ENCODE measurements at places on chromosomes 12 and 14. TPM values are rescaled to one million over a fixed set of nuclear protein-coding genes. Genes with fewer than 3 reads are reported as not detected.

DNA sequence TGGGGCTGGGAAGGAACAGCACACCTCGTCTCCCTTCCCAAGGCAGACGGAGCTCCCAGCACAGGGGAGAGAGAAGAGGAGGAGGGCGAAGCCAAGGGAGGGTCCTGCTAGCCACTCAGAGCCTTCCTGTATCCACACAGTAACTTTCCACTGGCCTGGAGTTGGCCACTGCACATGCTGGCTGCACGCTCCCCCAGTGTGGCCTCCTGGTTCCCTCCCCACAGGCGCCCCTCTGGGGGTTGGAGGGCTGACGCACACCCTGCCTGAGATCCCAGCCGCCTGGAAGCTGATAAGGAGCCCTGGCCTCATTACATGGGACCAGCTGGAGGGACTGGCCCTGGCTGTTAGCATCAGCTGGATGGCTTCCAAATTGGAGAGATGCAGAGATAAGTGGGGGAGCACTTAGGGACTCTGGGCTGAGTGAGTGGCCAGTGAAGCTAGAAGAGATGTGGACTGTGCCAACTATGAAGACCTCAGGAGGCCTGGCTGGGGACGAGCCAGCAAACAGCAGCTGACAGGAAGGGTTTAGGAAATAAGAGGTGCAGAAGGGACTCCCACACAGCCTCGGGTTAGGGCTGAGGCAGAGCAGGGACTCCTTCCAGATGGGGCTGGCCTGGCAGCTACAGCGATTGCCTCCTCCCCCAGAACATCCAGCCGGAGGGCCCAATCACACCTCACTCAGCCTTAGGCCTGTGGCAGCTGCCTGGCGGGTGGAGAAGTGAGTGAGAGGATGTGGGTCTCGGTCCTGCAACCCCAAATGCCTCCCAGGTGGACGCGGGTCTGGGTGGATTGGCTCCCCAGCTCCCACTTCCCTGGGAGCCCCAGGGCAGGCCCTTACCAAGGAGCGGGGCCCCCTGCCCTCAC is 26.3 kb upstream of the BCDIN3D start:
- H3K27ac ChIP-seq = peak overlapping the region; percentile 34
- DNase-seq = peak; percentile 90
- H3K4me1 ChIP-seq = peaks cover 31% of the 10 kb centered on the region
- no peaks in the 10 kb centered on the region for H3K36me3 ChIP-seq
- no peaks in the 10 kb centered on the region for H3K27me3 ChIP-seq
- no peak overlapping the region for H3K4me3 ChIP-seq

GRCh38 chr12:75822416-75822815 is 209.2 kb downstream of the PHLDA1 start:
- H3K4me3 ChIP-seq = no peak overlapping the region
- H3K4me1 ChIP-seq = no peaks in the 10 kb centered on the region
- DNase-seq = no peak
- no peaks in the 10 kb centered on the region for H3K27me3 ChIP-seq
- H3K27ac ChIP-seq = no peak overlapping the region
- no peaks in the 10 kb centered on the region for H3K36me3 ChIP-seq

- peaks cover 16% of the 10 kb centered on the region for H3K4me1 ChIP-seq
- no peaks in the 10 kb centered on the region for H3K36me3 ChIP-seq
- H3K4me3 ChIP-seq = no peak overlapping the region
- no peaks in the 10 kb centered on the region for H3K27me3 ChIP-seq
Measured at GRCh38 chr12:14951851-14952250, 9.6 kb downstream of the ARHGDIB start.

- DNase-seq = no peak
- H3K27ac ChIP-seq = no peak overlapping the region
- no peaks in the 10 kb centered on the region for H3K4me1 ChIP-seq
Measured at GRCh38 chr12:20798554-20798953, 12.0 kb upstream of the SLCO1B3 start.

DNA sequence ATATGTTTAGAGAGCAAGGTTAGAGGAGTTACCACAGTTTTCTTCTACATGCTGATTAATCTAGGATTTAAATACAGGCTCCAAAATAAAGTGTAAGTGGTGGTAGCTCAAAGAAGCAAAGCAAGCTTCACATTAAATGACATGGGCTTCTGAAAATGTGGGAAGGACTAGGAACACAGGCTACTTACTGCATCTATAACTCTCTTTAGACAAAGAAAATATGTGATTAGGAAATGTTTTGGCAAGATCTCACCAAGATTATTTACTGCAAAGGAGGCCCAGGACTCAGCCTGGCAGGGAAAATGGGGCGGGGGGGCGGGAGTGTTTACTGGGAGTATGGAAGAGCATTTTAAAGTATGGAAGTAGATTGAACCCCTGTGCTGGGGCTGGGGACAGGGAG is 39.4 kb downstream of the ETV6 start:
- peaks cover 3% of the 10 kb centered on the region for H3K4me1 ChIP-seq
- DNase-seq = no peak
- no peak overlapping the region for H3K4me3 ChIP-seq
- H3K27me3 ChIP-seq = no peaks in the 10 kb centered on the region

DNA sequence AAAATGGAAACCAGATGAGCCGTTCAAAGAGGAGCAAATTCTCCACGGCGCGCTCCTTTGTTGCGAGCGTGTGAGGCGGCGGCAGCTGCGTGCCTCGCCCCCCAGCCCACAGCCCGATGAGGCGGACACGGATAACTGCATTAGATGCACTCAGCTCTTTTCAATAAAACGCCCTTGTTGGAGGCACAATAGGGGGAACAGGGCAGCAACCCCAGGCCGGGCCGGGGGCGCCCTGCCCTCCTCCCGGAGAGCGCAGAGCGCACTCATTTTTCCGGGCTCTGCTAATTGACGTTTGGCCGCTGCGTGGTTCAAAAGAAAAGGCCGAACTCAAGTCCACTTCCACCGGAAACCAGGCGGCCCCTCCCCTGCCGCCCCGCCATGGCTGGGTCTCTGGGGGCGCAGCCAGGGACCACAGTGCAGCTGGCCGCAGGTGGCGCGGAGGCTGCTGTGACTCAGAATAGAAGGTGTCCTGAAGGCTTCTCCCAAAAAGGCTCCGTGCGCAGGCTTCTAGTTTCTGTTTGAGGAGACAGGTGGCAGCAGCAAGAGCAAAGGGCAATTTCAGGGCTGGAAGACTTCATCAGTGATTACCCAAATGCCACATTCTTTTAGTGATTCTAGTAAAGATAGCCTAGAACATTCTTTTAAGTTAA is 29.0 kb upstream of the SMOC1 start:
- peak overlapping the region; percentile 51 for H3K27ac ChIP-seq
- H3K36me3 ChIP-seq = no peaks in the 10 kb centered on the region
- DNase-seq = no peak

DNA sequence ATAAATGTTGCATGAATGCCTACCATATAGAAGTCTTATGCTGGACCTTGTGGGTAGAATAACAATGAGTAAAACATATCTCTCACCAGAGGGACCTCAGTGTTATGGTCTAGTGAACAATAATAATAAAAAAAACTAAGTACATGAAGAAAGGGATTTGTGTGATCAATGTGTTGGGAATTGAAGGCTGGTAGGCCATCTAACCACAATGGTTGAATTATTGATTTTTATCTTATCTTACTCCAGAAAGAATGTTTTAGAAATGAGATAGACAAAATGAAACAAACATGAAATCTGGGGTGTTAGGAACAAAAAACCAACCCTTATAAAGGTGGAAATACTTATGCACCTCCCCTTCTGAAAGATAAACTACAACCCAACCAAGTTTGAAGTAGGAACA is 243.9 kb upstream of the LRIG3 start:
- no peaks in the 10 kb centered on the region for H3K4me1 ChIP-seq
- no peak overlapping the region for H3K4me3 ChIP-seq
- DNase-seq = no peak
- H3K27ac ChIP-seq = no peak overlapping the region
- H3K27me3 ChIP-seq = no peaks in the 10 kb centered on the region

GRCh38 chr14:23454445-23454856 is 15.1 kb upstream of the NGDN start:
- H3K27ac ChIP-seq = no peak overlapping the region
- H3K4me1 ChIP-seq = no peaks in the 10 kb centered on the region
- H3K36me3 ChIP-seq = no peaks in the 10 kb centered on the region
- H3K27me3 ChIP-seq = no peaks in the 10 kb centered on the region
- DNase-seq = no peak

- no peak overlapping the region for H3K4me3 ChIP-seq
- no peak for DNase-seq
- H3K27me3 ChIP-seq = no peaks in the 10 kb centered on the region
- no peaks in the 10 kb centered on the region for H3K36me3 ChIP-seq
- peaks cover 4% of the 10 kb centered on the region for H3K4me1 ChIP-seq
Measured at GRCh38 chr12:56520506-56520905, 1.1 kb upstream of the RBMS2 start.

DNA sequence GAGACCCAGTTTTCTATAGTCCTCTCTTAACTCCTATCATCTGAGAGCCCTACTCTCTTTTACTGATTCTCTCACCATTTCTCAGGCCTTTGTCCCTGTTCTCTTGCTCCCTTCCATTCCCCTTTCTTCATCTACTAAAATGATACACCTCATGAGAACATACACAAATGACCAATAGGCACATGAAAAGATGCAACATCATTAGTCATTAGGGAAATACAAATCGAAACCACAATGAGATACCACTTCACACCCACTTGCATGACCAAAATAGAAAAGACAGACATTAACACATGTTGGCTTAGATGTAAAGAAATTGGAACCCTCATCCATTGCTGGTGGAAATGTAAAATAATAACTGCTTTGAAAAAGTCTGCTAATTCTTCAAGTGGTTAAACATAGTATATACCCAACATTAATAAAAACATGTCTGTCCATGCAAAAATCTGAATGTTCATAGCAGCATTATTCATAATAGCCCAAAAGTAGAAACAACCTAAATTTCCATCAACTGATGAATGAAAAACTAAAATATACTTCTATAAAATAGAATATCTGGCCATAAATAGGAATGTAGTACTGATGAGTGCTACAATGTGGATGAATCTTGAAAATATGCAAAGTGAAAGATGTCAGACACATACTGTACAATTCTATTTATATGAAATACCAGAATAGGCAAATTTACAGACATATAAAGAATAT is 66.0 kb downstream of the DENND5B start:
- H3K27ac ChIP-seq = no peak overlapping the region
- no peak for DNase-seq
- H3K4me3 ChIP-seq = no peak overlapping the region
- no peaks in the 10 kb centered on the region for H3K27me3 ChIP-seq

- no peaks in the 10 kb centered on the region for H3K4me1 ChIP-seq
- H3K4me3 ChIP-seq = no peak overlapping the region
- H3K36me3 ChIP-seq = no peaks in the 10 kb centered on the region
- H3K27ac ChIP-seq = no peak overlapping the region
Measured at GRCh38 chr12:90621927-90622326, 333.0 kb downstream of the CCER1 start.

GRCh38 chr12:77830583-77831351 is at the start of gene NAV3:
Gene NAV3 (plus strand): TSS chr12:77830894. CDS start chr12:77831462, 568 bp downstream.
- peak within 1 kb of the TSS; percentile 44 for H3K4me3 ChIP-seq
- no peaks in the 10 kb centered on the region for H3K36me3 ChIP-seq
- no peaks in the 10 kb centered on the region for H3K27me3 ChIP-seq
- H3K4me1 ChIP-seq = no peaks in the 10 kb centered on the region
- H3K27ac ChIP-seq = no peak within 1 kb of the TSS
- DNase-seq = no peak

DNA sequence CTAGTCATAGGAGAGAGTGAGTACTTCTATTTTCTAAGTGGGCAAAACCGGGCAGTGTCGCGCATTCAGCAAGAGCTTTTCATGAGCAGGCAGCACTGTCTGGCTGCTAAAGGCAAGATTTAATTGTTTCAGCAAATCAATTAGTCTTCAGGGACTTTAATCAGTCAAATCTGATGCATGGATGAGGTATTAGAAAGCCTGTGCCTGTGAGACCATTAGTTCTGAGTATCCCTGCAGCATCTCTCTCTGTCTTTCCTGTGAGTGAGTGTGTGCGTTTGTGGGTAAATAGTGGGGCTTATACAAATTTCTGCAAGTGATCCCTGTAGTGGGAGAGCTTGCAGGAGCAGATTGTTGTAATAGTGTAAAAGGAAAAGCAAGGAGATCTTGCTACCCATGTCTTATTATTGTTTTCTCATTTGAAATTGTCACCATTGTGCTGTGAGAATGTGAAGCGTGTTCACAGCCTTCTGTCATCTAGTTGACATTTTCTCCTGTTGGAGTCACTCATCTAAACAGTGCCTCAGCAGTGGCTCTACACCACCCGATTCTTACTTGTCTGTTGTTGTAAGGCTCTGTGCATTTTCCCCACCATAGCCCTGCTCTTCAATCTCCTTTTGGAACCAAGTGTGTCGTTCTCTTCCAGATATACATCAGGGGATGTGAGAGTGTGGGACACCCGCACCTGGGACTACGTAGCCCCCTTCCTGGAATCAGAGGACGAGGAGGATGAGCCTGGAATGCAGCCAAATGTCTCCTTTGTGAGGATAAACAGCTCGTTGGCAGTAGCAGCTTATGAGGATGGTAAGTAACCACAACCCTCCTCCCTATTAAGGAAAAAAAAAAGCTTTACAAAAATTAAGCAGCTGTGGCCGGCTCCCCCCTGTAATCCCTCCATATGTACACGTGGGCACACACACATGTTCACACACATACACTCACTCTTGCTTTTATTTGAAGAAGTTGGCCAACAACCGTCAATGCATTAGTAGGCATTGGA is 53.6 kb downstream of the FBXW8 start:
- H3K36me3 ChIP-seq = peaks cover 5% of the 10 kb centered on the region
- H3K27ac ChIP-seq = no peak overlapping the region
- DNase-seq = no peak

- no peaks in the 10 kb centered on the region for H3K27me3 ChIP-seq
- no peak overlapping the region for H3K4me3 ChIP-seq
- H3K4me1 ChIP-seq = peaks cover 25% of the 10 kb centered on the region
- DNase-seq = no peak
- no peaks in the 10 kb centered on the region for H3K36me3 ChIP-seq
- peak overlapping the region; percentile 59 for H3K27ac ChIP-seq
Measured at GRCh38 chr12:124752437-124753227, 111.0 kb downstream of the SCARB1 start.

DNA sequence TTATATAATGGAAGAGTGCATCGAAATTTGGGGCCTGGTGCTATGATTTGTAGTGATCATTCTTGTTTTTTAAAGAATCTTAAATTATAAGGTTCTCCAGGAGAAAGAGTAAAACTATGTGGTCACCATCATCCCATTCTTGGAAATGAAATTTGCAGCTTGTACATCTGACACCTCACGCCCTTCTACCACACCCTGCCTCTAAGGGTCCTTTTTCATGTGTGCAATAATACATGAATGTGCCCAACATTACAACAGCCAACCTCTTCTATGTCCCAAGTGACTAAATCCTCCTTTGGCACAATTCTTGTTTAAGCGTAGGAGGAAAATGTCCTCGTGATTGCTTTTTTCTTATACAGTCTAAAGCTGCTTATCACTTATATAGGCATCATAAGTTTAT is 636.5 kb upstream of the NOVA1 start:
- no peak overlapping the region for H3K4me3 ChIP-seq
- DNase-seq = no peak
- no peaks in the 10 kb centered on the region for H3K4me1 ChIP-seq

TBC1D30 gene
- 4.2 TPM for polyA plus RNA-seq

PRH1 gene
- polyA plus RNA-seq = 3.2 TPM

AMIGO2 gene
- polyA plus RNA-seq = 12.2 TPM

Measured in kidney (tissue), 22 donors.